ENCODE measurements at places on chromosomes 2 and 18. TPM values are rescaled to one million over a fixed set of nuclear protein-coding genes. Genes with fewer than 3 reads are reported as not detected.

GRCh38 chr2:34012715-34013302, 413.7 kb upstream of the FAM98A start:
- no peak overlapping the region for H3K27ac ChIP-seq
- H3K4me1 ChIP-seq: no peaks in the 10 kb centered on the region
- H3K4me3 ChIP-seq: no peak overlapping the region
- H3K27me3 ChIP-seq: no peaks in the 10 kb centered on the region
- H3K36me3 ChIP-seq: no peaks in the 10 kb centered on the region

GRCh38 chr2:1690056-1690775, 54.1 kb downstream of the PXDN start:
- no peak overlapping the region for H3K4me3 ChIP-seq
- DNase-seq: no peak

- H3K4me1 ChIP-seq: peaks cover 43% of the 10 kb centered on the region
- peaks cover 31% of the 10 kb centered on the region for H3K36me3 ChIP-seq
- no peaks in the 10 kb centered on the region for H3K27me3 ChIP-seq
- no peak overlapping the region for H3K4me3 ChIP-seq
- DNase-seq: peak; percentile 23
Measured at GRCh38 chr18:69936191-69936558, 11.5 kb downstream of the CD226 start.

DNA sequence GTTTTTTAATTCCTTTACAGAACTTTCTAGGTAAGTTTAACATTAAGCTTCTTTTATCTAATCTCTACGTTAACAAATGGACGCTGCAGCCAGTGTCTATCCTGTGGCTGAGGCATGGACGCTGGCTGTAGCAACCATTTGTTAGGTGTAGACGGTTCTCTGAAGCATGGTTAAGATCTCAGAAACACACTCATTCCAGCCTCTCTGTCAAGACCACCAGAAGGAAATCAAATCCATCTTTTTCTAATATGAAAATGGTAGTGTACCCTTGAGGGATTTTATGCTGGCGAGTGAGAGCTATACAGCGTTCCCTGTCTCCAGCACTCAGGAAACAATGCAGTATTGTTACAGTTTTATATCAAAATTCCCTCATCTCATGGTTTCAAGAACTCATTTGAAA, 78.0 kb downstream of the DTNB start:
- peaks cover 18% of the 10 kb centered on the region for H3K4me1 ChIP-seq
- no peak overlapping the region for H3K4me3 ChIP-seq
- H3K27ac ChIP-seq: no peak overlapping the region

DNA sequence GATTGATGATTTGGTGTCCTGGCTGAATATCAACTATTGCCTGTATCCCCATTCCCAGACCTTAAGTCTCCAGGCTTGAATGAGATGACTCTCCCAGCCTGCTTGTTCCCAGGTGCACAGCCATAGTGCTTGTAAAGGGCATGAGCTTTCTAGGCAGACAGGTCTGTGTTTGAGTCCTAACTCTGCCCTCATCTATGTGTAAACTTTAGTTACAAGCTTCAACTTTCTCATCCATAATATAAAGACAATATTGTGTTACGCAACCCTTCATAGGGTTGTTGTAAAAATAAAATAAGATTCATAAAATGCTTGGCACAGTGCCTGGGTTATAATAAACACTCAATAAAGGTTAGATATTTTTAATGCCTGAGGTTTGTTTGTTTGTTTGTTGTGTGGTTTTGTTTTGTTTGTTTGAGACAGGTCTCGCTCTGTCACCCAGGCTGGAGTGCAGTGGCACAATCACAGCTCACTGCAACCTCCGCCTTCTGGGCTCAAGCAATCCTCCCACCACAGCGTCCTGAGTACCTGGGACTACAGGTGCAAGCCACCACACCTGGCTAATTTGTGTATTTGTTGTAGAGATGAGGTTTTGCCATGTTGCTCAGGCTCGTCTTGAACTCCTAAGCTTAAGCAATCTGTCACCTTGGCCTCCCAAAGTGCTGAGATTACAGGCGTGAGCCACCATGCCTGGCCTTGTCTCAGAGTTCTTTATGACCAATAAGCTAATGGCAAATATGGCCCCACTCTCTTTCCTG, 89.4 kb upstream of the MAPRE2 start:
- no peak for DNase-seq
- H3K36me3 ChIP-seq: no peaks in the 10 kb centered on the region
- H3K4me1 ChIP-seq: no peaks in the 10 kb centered on the region
- no peak overlapping the region for H3K4me3 ChIP-seq
- peaks cover 14% of the 10 kb centered on the region for H3K27me3 ChIP-seq

DNA sequence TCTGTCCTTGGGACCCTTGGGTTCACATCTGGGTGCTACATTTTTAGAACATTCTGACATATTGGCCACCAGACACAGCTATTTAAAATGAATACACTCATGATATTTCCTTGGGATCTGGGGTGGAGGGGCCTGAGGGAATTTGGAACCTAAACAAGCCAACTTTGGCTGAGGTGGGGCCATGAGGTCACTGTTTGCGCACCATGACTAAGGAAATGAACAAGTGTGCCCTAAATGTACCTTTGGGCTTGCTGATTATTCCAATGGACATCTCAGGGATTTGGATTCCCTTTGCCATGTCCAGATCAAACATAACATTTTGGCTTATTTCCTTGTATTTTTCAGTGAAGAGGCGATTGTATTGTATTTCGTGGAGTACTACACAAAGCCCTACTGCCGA, 80.5 kb upstream of the SEC11C start:
- H3K27me3 ChIP-seq: peaks cover 9% of the 10 kb centered on the region
- no peak for DNase-seq
- H3K36me3 ChIP-seq: no peaks in the 10 kb centered on the region
- no peak overlapping the region for H3K27ac ChIP-seq
- H3K4me1 ChIP-seq: no peaks in the 10 kb centered on the region
- H3K4me3 ChIP-seq: no peak overlapping the region

- no peaks in the 10 kb centered on the region for H3K4me1 ChIP-seq
- H3K4me3 ChIP-seq: no peak overlapping the region
Measured at GRCh38 chr2:6080932-6081753, 389.0 kb downstream of the SOX11 start.

The FAM161A gene
- total RNA-seq: 4.0 TPM

GRCh38 chr2:197668296-197668695, 7.1 kb downstream of the RFTN2 start:
- H3K36me3 ChIP-seq: peaks cover 5% of the 10 kb centered on the region
- DNase-seq: no peak
- H3K4me1 ChIP-seq: no peaks in the 10 kb centered on the region
- no peak overlapping the region for H3K4me3 ChIP-seq
- H3K27ac ChIP-seq: no peak overlapping the region
- H3K27me3 ChIP-seq: no peaks in the 10 kb centered on the region

Data from activated naive CD4-positive, alpha-beta T cell treated with anti-CD3 and anti-CD28 coated beads for 36 hours (primary cell).